ENCODE measurements at places on chromosomes 11 and 22.

- DNase-seq, result peak; percentile 64
These were observed 188.3 kb downstream of the OPCML start for GRCh38 chr11:133343951-133344350.

GRCh38 chr22:47180796-47181195, 418.3 kb downstream of the TBC1D22A start:
- no peak for DNase-seq

DNA sequence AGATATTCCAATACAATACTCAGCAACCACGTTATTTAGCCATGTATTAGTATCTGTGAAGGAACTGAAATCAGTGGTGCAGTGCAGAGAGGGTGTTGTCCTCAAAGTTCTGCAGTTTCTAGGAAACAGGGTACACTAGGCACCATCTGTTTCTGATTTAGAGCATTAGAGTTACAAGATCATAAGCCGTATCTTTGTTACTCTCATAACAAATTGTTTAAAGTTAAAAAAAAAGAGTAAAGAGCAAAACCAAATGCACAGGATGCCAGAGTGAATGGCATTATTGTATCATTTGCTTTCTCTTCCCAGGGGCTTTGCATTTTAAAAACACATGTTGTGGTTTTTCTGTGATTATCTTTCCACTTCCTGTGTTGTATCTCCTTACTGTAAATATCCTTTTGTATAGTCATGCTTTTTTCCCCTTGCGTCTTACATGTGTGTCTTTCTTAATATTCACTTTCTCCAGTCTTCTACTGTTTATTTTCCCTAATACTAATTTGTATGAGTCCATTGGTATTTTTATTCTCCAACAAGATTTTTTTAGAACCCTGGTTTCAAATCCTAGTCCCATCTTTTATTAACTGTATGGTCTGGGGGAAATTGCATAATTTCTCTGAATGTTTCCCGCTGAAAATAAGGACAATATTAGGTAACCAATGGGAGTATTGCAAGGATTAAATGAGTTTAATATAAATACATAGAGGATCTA, 15.2 kb upstream of the NUP160 start:
- no peak for DNase-seq

- DNase-seq, result no peak
These were observed 335.3 kb downstream of the FAM181B start for GRCh38 chr11:82398300-82398815.

- DNase-seq, result no peak
These were observed 23.4 kb upstream of the RASD2 start for GRCh38 chr22:35517207-35517606.
